ENCODE measurements at places on chromosomes 7 and 10. TPM values are rescaled to one million over a fixed set of nuclear protein-coding genes. Genes with fewer than 3 reads are reported as not detected.

PSPH gene
- total RNA-seq = 186 TPM

UTF1 gene
- total RNA-seq = not detected

ANK3 gene
- total RNA-seq = 40.4 TPM

GPRIN2 gene
- total RNA-seq = 7.8 TPM

METTL2B gene
- 33.8 TPM for total RNA-seq

UNC5B gene
- 67.2 TPM for total RNA-seq

CLDN4 gene
- 44.1 TPM for total RNA-seq

HOXA1 gene
- 0.07 TPM for total RNA-seq

Measured in nasal cavity respiratory epithelium epithelial cell of viscerocranial mucosa (primary cell).